ENCODE measurements at places on chromosomes 4 and X.
A peak's percentile ranks its signal among the peaks of the same experiment; 100 is the strongest.

DNA sequence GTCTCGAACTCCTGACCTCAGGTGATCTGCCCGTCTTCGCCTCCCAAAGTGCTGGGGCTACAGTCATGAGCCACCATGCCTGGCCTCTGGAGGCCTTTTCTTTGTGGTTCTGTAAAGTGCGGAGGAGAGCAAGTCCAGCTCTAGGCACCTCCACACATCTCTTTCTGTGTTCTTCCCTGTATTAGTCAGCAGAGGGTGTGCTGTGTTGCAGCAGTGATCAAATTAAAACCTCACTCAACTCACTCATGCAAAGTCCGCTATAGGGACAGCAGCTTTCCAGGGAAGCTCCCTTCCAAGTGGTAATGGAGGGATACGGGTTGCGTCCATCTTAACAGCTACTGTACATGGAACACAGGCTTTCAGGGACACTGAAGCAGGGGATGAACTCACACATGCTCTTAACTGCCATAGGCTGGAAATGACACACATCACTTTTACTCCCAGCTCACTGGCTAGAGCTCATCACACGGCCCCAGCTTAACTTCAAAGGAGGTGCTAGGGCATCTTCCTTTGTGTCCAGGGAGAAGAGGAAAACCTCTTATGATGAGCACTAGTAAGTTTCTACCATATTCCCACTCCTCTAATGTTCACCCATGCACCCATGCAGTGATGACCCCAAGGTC lies 36.0 kb upstream of the CCNG2 start:
- no peak for DNase-seq

GRCh38 chr4:109294006-109294405 lies 8.5 kb downstream of the COL25A1 start:
- no peak for DNase-seq

DNA sequence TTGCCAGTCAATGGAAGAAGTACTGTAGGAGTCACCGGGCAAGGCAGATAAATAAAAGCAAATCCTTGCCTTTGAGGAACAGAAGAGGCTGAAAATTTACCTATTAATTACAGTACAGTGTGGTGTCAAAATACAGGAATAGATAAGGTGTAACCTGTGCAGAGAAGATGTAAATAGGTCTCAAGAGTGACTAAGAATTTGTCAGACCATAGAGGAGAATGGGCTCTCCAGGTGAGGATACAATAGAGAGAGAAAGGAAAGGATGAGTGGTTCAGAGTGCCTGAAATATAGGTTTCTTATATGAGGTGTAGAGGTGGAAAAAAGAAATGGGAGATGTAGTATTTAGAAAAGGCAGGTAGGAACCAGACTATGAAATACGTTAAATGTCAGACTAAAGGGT lies 801 bp upstream of the ZC4H2 start:
- no peak for DNase-seq

- DNase-seq, result peak; percentile 15
Measured at GRCh38 chr4:126604268-126604867, 1028.4 kb upstream of the INTU start.

DNA sequence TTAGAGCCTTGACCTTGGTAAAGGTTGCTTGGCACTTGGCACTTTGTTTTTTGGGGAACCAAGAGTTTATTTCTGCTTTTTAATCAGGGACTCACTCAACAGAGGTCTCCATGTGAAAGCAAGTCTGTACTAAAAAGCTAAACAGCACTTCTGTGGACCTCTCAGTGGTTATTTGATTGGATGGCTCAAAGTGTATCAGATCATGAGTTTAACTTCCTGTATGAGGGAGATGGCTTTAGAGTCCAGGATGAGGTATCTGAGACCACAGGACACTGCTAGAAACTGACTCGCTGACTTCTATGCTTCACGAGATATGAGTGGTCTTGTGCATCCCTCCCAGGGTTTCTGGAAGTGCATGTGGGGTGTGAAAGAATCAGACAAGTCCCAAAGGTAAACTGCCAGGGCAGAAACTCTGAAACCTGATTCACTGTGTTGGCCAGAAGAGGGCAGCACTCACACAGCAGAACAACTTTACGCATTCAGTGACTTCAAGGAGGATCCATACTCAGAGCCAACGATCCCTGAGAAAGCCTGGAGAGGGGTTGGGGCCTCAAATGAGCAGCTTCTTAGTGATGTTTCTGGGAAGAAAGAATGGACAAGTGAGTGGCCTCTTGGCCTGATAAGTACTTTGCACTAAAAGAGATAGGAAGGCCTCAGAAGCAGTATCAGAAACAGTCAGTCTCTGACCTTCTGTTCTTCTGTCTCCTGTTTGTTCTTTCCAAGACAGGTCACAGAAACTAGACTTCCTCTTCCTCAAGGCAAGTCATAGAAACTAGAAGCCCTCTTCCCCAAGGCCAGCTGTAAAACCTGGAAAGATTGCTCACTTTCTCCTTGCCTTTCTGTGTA lies 220.3 kb upstream of the CXCL13 start:
- peak; percentile 46 for DNase-seq

Data from AG09319 (cell line).